Hematopoietic multipotent progenitor cell treated with erythropoietin and hydrocortisone succinate and interleukin-3 and kit ligand, for 6 days (in vitro differentiated cells): ENCODE measurements at places on chromosomes 11 and 22.

DNA sequence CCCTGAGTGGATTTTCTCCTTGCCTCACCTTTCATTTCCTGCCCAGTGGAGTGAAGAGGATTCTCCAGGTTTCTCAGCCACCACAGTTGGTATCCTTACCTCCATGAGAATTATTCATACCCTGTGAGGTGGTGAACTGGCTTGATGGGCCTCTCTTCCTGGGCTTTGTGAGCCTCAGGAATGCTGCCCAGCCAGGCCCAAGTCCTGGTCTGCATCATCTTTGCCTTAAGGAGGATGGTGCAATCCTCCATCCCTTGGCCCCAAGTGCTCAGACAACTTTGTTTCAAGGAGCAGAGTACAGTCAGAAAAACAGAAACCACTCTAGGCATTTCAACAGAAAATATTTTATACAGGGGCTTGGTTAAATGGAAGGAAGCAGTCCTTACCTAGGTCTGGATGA, 114.2 kb upstream of the CADM1 start:
- DNase-seq, result no peak

GRCh38 chr11:69301455-69302401, 7.8 kb downstream of the MYEOV start:
- peak; percentile 72 for DNase-seq

- DNase-seq, result no peak
Measured at GRCh38 chr11:89452780-89453179, 38.4 kb downstream of the NOX4 start.

- no peak for DNase-seq
Measured at GRCh38 chr11:20274031-20274430, 89.5 kb upstream of the HTATIP2 start.

DNA sequence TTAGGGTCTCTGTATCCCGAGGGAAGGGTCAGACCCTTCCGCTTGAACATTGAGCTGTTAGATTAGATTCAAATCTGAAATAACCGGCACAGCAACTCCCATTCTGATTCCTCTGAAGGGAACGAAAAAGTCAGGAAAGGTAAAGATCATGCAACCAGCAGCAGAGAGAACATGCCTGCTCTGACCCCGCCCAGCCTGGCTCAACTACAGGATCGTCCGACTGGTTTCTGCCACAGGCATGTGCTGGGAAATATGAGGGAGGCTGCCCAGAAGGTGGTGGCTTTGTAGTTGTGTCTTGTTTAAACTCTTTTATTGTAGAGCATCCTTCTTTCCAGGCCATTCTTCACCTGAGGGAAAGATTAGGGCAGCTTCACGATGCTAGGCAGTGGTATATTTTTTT, 5.0 kb upstream of the MTNR1B start:
- DNase-seq, result no peak

GRCh38 chr11:335779-336658, 15.4 kb upstream of the IFITM3 start:
- peak; percentile 23 for DNase-seq

DNA sequence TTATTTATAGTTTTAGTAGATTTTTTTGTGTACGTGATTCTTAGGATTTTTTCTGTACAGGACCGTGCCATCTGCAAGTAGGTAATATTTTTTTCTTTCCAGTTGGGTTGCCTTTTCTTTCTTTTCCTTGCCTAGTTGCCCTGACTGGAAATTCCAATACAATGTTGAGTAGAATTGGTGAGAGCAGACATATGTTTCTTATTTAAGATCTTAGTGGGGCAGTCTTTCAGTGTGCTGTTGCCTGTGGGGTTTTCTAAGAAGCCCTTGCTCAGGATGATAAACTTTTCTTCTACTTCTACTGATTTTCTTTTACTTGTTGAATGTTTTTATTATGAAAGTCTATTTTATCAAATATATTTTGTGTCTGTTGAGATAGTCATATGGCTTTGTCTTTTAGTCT, 33.0 kb downstream of the ATXN10 start:
- no peak for DNase-seq

- peak; percentile 8 for DNase-seq
Measured at GRCh38 chr22:42022162-42022847, 23.7 kb downstream of the WBP2NL start.

DNA sequence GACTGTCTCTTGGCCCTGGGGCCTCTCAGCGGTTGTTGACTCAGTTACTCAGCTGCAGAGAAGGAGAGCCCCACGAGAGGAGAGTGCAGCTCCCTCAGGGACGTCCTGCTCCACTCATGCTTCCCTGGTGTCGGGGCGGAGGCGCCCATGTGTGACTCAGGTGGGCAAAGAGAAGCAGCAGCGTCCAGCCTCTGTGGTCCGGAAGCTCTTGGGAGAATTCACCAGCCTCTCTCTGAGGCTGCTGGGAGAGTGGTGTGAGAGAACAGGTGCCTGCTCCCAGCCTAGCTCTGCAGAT, 25.7 kb downstream of the GLB1L2 start:
- no peak for DNase-seq

GRCh38 chr11:93444617-93445073, 98.5 kb downstream of the SMCO4 start:
- no peak for DNase-seq

GRCh38 chr11:12306830-12307229, 70.5 kb upstream of the PARVA start:
- DNase-seq, result no peak

- no peak for DNase-seq
Measured at GRCh38 chr11:132257871-132258270, 887.5 kb downstream of the NTM start.

DNA sequence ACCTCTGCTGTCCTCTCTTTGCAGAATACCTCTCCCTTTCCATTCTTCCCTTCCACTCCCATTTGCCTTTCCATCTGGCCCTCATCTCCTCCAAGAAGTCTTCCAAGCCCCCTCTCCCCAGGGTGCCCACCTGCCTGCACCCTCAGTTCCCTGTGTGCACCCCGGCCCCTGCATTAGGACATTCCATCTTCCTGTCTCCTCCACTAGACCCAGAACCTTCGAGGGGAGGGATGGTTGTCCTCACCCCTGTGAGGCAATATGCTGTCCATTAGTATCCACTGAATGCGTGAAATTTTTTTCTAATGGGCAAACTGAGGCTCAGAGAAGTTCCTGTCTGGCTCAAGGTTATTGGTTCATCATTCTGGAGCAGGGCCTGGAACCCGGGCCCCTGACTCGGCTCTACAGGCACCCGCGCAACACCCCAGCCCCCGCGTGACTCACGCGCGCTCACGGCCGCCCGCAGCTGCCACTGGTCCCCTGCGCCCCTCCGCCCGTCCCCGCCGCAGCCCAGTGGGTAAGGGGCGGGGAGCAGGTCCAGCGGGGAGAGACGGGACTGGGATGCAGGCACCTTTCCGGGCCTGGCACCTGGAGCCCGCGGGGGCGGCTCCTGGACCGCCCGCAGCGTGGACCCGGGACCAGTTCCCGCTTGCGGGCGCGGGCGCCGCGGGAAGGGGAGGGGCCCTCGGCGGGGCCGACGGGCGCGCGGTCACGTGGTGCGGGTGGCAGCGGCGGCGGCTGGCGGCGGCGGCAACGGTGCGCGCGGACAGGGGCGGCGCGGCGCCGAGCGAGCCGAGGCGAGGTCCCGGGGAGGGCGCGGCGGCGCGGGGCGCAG, 7.0 kb downstream of the SEPTIN3 start:
- no peak for DNase-seq

DNA sequence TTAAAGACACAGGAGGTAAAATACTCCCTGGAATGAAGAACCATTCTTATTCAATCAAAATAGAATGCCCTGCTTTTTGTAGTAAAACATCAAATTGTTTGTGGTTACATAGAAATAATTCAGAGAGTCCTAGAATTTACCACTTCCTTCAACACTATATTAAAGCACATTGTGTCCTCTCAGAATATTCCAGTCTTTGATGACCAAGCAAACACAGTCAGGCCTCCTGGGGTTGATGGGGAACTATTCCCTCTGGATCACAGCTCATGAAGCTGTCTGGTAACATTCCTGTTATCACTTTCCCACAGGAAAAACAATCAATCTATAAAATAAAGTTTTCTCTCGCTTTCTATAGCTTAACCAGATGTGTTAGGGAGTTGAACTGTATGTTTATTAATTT, 389.3 kb downstream of the KCNA4 start:
- DNase-seq, result no peak

- no peak for DNase-seq
Measured at GRCh38 chr11:57162179-57162898, 19.4 kb upstream of the LRRC55 start.

DNA sequence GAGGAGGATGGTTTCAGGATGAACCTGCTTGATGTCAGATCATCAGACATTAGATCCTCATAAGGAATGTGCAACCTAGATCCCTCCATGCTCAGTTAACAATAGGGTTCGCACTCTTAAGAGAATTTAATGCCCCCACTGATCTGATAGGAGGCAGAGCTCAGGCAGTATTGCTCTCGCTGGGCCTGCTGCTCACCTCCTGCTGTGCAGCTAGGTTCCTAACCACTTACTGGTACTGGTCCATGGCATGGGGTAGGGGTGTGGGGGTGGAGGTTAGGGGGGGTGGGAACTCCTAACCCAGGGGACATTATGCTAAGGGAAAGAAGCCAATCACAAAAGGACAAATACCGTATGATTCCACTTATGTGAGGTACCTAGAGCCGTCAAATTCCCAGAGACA, 256.5 kb downstream of the TENM4 start:
- no peak for DNase-seq

DNA sequence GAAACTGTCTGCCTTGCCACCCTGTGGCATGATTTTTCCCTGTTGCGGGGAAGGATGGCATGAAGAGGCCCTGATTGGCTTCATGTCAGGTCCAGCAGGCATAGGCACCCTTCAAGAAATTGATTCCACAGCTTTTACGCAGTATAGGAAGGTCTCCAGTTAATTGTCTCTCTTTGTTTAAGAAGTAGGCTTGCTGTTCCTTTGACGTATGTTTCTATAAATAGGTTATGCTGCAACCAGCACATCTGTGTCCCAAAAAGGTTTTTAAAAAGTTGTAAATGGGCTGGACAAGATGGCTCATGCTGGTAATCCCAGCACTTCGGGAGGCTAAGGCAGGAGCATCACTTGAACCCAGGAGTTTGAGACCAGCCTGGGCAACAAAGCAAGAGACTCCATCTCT, 62.6 kb downstream of the CD6 start:
- DNase-seq, result no peak

DNA sequence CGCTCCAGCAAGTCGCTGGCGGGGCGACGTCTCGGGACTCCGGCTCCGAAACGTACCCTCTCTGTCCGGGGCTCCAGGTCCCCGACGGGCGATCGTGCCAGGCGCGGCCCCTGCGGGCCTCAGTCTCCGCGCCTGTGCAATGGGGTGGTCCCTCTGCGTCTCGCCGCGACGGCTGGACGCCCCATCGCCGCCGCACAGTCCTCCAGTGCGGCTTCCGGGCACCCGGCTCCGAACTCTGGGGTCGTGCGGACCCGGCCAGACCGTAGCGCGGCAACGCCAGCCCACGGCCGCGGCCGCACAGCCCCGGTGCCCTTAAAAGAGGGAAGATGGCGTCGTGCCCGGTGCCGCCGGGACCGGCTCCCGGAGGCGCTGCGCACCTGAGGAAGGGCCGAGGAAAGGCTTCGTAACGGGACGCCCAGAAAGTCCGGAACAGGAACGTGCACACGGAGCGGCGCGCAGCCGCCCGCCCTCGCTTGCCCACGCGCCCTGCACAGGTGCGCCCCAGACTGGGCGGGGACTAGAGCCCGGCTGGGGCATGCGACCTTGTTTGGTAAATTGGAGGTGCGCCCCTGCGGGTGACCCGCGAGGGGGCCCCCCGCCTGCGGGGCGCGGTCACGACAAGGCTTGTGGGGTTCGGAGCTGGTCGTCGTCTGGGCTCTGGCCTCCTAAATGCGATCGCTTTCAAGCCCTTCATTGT, 525 bp downstream of the BIK start:
- DNase-seq, result peak; percentile 43

DNA sequence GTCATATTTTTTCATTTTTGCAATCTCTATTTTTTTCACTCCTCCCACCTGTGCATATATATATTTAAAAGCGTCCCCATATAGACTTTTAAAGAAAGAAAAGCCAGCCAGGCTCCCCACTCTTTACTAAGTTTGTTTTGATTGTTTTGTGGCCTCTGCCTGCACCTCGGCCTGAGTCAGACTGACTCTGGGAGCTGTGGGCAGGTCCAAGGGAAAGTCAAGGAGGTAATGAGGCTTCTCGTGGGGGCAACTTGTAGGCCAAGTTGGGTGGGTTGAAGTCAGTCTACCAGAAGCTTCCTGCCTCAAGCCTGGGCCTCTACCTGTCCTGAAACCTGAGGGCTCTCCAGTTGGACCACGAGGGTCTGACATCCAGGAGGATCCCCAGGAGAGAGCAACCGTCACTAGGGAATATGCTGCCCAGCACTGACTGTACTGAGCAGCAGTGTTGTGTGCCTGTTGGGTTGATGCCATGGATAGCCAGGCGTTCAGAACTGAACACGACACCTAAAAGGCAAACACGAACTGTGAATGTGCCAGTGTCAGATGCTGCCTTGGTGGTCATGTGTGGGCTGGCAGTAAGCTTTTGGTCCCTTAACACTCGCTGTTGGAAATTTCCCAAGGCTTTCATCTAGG, 58.8 kb downstream of the BMAL1 start:
- no peak for DNase-seq

- no peak for DNase-seq
Measured at GRCh38 chr22:20219667-20220628, 48.2 kb downstream of the RTN4R start.

DNA sequence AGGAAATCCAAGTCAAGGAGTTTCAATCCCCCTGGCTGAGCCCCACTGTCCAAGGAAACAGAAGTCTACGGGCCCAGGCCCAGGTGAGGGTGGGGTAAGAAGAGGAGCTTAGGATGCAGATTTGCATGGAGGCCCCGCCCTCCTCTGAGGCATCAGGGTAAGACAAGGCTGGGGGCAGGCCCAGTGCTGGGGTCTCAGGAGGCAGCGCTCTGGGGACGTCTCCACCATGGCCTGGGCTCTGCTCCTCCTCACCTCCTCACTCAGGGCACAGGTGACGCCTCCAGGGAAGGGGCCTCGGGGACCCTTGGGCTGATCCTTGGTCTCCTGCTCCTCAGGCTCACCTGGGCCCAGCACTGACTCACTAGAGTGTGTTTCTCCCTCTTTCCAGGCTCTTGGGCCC, 31.3 kb upstream of the IGLL5 start:
- no peak for DNase-seq

GRCh38 chr11:125807909-125808308, 20.0 kb downstream of the PATE3 start:
- no peak for DNase-seq

- DNase-seq, result no peak
Measured at GRCh38 chr11:125939081-125939521, 6.7 kb upstream of the VSIG10L2 start.

GRCh38 chr22:27004434-27004833, 347.0 kb downstream of the MIAT start:
- DNase-seq, result no peak

GRCh38 chr11:1292018-1292643, 17.3 kb downstream of the TOLLIP start:
- DNase-seq, result no peak

DNA sequence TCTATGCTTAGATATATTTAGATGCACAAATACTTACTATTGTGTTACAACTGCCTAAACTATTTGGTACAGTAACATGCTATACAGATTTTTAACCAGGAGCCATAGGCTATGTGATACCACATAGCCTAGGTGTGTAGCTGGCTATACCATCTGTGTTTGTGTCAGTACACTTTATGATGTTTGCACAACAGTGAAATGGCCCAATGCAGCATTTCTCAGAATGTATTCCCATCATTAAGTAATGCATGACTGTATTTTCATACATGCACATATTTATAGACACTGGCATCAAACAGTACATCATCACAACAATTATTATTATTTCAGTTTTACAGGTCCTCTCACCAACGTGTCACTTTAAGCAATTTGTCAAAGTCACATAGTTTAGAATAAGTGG, 979.5 kb upstream of the TENM4 start:
- no peak for DNase-seq

- no peak for DNase-seq
Measured at GRCh38 chr11:124839128-124839971, 25.9 kb upstream of the ROBO3 start.
